ENCODE measurements at places on chromosomes 12 and 14.

GRCh38 chr12:93139028-93139665 is 210.1 kb upstream of the EEA1 start:
- DNase-seq: no peak

DNA sequence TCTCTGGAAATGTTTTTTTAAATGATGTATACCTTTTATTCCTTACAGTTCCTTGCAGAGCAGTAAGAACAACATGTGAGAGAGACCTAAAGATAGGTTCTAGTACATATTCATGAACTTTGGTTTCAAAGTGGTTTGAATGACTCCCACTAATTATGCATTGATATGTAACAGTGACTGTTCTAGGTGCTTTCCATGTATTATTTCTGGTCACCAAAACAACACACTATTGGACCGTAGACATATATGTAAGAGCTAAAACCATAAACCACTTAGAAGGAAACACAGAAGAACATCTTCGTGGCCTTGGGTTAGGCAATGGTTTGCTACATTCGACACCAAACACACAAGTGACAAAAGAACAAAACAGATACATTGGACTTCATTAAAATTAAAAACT is 37.9 kb downstream of the SOX5 start:
- no peak for DNase-seq

GRCh38 chr14:105136401-105137322 is 31.9 kb downstream of the JAG2 start:
- no peak for DNase-seq

DNA sequence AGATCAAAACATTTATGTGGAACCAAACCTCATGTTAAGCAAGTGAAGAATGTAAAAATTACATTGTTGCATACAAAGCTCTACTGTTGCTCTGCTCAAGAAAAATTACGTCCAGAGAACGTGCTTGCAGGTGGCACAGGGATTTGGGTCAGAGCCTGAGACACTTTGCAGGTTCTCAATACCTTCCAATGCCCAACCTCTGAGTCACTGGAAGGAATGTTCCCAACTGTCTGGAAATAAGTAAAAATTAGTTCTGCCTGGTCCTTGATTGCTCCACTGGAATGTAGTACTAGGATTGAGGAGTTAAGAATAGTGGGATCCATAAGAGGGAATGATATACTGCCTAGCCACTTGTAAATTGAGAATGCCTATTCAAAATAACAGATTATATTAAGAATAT is 2.8 kb upstream of the IFNG start:
- DNase-seq: no peak

- no peak for DNase-seq
Observed at GRCh38 chr12:27523305-27523641, 733 bp upstream of the PPFIBP1 start.

- DNase-seq: no peak
Observed at GRCh38 chr12:1703771-1704722, 13.2 kb downstream of the ADIPOR2 start.

- no peak for DNase-seq
Observed at GRCh38 chr12:82054566-82054965, 295.4 kb upstream of the PPFIA2 start.

DNA sequence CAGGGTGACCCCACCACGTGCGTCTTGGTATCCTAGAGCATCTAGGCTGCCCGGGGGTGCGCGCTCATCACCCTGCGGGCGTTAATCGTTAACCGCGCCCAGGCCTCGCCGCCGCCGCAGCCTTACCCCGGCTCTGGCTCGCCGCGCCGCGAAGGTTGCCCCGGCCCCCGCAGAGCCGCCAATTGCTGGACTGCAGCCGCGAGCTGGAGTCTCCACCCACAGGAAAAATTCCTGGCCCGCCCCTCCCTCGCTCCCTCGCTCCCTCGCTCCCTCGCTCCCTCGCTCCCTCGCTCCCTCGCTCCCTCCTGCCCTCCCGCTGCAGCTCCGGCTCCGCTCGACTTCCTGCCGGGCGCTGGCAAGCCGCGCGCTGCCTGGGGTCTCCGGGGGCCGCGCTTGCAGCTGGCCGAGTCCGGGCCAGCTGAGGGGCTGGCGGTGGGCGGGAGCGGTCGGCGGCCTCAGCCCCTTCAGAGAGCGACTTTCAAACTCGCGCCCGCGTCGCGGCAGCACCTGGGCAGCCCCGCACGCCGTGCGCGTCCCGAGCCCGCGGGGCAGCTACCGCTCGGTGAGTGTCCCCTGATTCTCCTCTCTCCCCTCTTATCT is at the start of gene PLEKHG3:
Gene PLEKHG3, plus strand, starts transcription at position 282 of the 600 bp plus-strand sequence. CDS start 23,208 bp downstream, outside the sequence.
- DNase-seq: peak; percentile 67

- no peak for DNase-seq
Observed at GRCh38 chr14:73236157-73236556, 1.1 kb upstream of the PAPLN start.

GRCh38 chr14:92756446-92756845 is 8.0 kb upstream of the LGMN start:
- no peak for DNase-seq

GRCh38 chr12:98736352-98737321 is 91.5 kb downstream of the APAF1 start:
- DNase-seq: no peak

DNA sequence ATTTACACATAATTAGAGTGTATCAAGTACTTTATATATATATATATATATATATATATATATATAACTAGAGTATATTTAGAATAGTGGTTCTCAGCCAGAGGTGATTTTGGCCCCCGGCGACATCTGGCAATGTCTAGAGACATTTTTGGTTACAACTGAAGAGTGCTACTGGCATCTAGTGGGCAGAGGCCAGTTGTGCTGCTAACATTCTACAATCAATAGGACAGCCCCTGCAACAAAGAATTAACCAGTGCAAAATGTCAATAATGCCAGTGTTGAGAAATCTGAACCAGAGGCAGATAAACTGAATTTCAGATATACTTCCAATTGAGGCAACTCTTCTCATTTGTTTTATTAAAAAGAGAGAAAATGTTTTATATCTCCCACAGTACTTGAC is 8.9 kb downstream of the GTF2A1 start:
- no peak for DNase-seq

DNA sequence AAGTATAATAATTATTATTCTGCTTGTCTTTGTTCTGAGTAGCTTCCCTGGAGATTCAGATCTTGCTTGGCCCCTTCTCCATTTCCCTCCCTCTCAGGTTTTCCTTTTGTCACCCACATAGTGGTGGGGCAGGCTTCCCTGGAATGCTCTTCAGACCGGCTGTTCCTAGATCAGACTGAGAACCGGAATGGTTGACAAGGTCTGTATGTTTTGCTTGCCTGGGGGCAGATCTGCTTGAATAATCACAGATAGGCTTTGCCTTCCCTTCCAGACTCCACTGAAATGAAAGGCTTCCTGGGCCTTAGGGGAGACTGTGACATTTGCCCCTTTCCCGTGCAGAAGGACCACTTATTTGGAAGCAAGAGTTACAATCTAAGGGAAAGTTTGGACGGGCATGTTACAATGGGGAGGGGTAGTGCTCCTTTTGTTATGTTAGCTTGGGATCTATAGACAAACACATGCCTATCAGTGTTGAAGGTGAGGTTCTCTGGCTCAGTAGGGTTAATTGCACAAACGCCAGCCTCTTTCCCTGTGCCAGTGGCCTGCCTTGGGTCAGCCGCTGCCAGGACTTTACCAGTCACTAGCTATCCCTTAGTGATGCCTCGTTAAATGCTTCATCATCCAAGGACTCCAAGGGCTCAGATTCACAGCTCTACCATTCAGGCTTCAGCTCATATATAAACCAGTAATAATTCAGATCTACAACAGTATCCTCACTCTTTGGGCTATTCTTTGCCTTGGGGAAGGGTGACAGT is 178.6 kb downstream of the SNAPC1 start:
- DNase-seq: no peak

DNA sequence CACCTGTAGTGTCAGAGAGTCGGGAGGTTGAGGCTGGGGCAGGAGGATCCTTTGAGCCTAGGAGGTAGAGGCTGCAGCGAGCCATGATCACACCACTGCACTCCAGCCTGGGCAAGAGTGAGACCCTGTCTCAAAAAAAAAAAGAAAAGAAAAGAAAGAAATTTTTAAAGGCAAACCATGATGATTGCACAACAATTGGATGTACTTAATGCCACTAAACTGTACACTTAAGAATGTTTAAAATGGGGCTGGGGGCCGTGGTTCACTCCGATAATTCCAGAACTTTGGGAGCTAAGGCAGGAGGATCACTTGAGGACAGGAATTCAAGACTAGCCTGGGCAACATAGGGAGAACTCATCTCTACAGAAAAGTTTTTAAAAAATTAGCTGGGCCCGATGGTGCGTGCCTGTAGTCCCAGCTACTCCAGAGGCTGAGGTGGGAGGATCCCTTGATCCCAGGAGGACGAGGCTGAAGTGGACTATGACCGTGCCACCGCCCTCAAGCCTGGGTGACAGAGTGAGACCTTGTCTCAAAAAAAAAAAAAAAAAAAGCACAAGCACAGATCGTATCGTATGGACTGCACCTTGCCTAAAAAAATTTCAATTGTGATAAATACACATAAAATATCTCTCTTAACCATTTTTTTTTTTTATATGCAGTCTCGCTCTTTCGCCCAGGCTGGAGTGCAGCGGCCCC is 32.7 kb downstream of the JAG2 start:
- no peak for DNase-seq

- DNase-seq: no peak
Observed at GRCh38 chr14:32453857-32454810, 125.0 kb downstream of the AKAP6 start.

GRCh38 chr12:56021889-56022497 is 1.1 kb downstream of the IKZF4 start:
- no peak for DNase-seq

- no peak for DNase-seq
Observed at GRCh38 chr14:93126111-93126510, 10.4 kb upstream of the ITPK1 start.

GRCh38 chr14:58712357-58712756 is 74.6 kb downstream of the DACT1 start:
- DNase-seq: no peak

- DNase-seq: no peak
Observed at GRCh38 chr14:65817011-65817410, 404.5 kb downstream of the FUT8 start.

GRCh38 chr12:96419576-96420276 is 19.5 kb upstream of the CDK17 start:
- no peak for DNase-seq

GRCh38 chr14:101934601-101935150 is 29.7 kb upstream of the DYNC1H1 start:
- no peak for DNase-seq

DNA sequence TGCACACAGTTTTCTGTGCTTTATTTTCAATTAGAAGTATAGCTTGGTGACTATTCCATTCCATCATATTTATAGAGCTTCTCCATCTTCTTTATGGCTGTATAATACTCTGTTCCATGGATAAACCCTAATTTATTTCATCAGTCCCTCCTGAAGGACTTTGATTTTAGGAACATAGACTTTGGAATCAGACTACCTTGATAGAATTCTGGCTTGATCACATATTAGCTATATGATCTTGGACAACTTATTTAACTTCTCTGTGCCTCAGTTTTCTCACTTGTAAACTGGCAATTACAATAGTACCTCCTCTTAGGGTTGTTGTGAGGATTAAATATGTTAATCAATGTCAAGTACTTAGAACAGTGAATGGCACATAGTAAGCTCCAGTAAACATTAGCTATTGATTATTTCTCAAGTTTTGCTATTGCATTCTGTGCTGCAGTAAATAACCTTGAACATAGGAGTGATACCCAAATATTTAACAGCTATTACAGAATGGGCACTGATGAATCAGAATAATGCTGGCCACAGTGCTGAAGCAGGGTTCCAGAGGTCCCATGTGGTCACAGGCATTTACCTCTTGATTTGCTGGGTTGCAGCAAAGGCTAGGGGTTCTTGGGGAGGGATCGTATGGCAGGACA is 12.2 kb upstream of the NR1H4 start:
- DNase-seq: no peak

DNA sequence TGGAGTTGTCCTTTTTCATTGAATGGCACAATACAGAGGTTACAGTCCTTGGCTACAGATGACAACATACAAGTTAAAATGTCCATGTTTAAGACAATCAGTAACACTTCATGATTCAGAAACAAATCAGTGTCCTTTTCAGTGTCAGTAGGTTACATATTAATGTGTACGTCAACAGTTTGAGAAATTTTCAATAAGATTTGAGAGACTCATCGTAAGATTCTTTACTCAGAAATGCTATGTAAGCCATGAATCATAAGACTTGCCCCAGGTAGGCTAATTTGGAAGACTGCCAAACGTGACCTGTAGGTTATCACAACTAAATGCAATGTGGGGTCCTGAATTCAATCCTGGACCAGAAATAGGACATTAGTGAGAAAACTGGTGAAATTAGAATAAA is 3.5 kb downstream of the RDH12 start:
- no peak for DNase-seq

DNA sequence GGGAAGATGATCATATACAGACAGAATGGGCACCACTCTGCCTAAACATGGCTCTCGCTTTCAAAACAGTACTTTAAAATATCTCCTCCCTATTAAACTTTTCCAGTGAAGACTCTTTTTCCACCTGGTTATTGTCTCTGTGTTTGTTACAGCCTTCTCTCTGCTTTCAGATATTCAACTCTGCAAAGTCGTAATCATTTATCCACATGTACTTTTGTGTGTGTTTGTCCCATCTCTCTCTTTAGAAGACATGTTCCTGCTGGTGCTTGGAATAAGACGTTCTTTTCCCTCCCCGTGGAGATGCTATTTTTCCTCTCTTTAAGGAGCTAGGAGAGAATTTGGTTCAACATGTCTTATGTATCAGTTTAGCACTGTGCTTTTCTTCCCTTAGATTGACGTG is 45.1 kb downstream of the ETV6 start:
- DNase-seq: no peak

GRCh38 chr14:69350892-69351291 is 47.2 kb downstream of the ERH start:
- DNase-seq: no peak

DNA sequence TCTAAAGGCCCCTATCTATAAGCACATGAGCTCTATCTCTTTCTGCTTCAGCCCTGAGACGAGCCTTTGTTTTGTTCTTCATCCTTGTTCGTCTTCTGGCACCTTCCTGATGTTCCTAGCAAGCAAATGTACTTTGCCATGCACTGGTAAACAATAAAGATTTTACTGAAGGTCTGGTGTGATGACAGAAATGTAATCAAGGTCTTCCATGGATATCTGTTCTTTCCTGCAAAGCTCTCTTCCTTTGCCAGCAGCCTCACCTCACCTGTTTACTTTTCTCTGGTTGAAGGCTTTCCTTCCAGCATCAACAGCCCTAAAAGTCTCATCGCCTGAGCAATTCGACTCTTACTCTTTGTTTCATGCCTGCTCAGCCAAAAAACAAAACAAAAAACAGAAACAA is 330.3 kb downstream of the PCNX1 start:
- no peak for DNase-seq

GRCh38 chr14:53999061-53999488 is 42.5 kb upstream of the BMP4 start:
- DNase-seq: no peak

Data from D721Med (cell line).